ENCODE measurements at places on chromosomes 1 and 21.
A peak's percentile ranks its signal among the peaks of the same experiment; 100 is the strongest.

DNA sequence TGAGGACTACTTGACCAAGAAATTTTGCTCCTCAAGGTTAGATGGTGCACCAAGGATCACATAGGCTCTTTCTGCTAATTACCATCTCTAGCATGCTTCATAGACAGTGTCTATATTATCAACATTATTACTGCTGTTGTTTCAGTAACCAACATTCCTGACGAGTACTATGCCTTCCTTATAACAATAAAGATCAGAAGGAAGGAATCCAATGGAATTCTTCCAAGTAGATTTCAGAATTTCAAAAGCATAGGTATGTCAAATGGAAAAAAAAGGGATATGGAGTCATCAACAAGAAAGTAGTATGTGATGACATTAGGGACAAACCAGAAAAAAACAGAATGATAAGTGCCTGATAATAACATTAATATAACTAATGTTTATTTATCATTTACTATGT is 39.6 kb upstream of the LPGAT1 start:
- DNase-seq, result no peak

- DNase-seq, result no peak
Measured at GRCh38 chr1:202302166-202302565, 39.6 kb downstream of the UBE2T start.

DNA sequence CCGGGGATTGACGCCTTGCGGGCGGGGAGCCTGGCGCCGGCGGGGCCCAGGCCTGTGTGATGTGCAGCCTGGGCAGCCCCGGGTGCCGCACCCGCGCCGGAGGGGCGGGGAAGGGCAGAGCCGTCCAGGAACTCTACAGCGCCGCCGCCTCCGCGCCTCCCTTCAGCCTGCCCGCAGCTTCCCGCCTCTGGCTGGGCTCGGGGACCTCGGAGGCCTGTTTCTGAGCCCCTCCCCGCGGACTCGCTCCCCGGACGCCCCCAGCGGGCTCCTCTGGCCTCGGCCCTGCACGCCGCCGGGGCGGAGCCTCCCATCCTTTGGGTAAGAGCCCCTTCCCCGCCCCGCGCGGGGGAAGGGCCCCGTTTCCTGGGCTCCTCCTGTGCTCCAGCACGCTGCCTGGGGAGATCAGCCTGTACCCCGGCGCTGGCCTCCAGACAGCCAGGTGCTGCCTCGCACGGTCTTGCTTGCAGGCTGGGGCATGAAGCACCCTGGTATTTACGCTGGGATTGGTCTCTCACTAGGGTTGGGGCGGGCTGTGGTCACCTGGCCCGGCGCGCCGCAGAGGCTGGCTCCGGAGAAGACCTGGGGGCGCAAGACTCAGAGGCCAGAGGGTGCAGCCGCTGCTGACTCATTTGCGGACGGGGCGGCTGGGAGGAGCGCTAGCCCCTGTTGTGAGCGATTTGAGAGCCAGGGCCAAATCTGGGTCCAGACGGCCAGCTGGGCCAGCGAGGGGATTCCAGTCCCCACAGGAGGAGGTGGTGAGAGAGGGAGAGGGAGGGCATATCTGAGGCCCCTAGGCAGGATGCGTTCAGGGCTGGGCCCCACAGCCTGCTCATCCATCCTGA is 5.7 kb upstream of the ACOT11 start:
- DNase-seq, result peak; percentile 24

- DNase-seq, result peak; percentile 4
Measured at GRCh38 chr1:53545663-53546408, 86.6 kb downstream of the DMRTB1 start.

DNA sequence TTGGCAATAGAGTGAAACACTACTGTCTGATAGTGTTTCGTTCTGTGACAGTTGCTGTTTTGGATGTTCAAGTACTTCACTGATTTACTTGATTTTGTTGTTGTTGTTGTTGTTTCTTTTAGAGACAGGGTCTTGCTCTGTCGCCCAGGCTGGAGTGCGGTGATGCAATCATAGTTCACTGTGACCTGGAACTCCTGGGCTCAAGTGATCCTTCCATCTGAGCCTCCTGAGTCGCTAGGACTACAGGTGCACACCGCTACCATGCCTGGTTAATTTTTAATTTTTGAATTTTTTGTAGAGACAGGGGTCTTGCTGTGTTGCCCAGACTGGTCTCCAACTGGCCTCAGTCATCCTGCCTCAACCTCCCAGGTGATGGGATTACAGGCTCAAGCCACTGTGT is 2.3 kb downstream of the ATF6 start:
- DNase-seq, result no peak

DNA sequence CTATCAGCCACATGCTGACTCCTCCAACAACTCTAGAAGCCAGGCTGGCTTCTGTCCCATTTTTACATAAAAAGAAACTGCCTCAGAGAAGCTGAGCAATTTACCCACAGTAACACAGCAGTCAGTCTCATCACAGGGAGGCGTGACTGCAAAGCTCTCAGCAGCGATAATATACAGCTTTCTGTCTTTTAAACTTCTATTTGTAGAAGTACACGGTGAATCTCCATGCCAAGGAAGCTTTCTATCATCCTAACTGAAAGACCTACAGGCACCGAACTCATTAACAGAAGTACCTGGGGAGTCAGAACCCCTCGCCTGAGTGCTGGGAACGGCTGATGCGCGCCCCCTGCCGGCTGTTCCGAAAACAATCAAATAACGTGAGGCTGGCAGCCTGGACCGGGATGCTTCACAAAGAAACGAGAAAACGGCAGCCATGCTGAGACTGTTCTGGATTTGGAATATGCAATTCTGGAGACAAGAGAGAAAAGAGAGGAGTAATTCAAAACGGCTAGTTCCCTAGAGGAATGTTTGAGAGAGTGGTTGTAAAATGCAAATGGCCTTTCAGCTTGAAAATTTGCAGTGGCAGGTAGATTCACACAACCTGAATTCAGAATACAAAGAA is 43.5 kb upstream of the RAB4A start:
- DNase-seq, result peak; percentile 58

GRCh38 chr1:20083178-20083944 is 13.4 kb downstream of the PLA2G5 start:
- no peak for DNase-seq

DNA sequence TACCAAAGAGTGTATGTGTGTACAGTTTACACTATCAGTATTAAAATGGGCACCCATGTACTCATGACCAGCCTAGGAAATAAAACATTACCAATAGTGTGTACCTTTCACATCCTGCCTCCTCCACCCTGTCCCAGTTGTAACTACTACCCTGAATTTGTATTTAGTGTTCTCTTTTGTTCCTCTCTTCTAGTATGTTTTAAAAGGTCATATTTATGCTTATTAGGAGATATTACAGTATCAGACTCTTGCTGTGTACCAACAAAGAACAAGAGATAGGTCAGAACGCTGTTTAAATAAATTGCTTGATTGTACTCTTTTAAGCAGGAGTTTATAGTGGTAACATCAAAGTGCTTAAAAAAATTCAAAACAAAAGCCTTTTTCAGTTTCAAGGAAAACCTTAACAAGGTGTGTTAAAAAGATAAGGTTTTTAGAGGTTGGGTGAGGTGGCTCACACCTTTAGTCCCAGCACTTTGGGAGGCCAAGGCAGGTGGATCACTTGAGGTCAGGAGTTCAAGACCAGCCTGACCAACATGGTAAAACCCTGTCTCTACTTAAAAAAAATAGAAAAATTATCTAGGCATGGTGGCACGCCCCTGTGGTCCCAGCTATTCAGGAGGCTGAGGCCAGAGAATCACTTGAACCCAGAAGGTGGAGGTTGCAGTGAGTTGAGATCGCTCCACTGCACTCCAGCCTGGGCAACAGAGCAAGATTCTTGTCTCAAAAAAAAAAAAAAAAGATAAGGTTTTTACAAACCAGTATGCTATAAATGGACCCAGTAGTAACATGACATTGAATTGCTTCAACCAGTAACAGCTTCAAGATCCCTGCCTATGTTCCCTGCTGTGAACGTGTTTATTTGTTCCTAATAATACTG is 35.9 kb downstream of the MPZL1 start:
- DNase-seq, result no peak

DNA sequence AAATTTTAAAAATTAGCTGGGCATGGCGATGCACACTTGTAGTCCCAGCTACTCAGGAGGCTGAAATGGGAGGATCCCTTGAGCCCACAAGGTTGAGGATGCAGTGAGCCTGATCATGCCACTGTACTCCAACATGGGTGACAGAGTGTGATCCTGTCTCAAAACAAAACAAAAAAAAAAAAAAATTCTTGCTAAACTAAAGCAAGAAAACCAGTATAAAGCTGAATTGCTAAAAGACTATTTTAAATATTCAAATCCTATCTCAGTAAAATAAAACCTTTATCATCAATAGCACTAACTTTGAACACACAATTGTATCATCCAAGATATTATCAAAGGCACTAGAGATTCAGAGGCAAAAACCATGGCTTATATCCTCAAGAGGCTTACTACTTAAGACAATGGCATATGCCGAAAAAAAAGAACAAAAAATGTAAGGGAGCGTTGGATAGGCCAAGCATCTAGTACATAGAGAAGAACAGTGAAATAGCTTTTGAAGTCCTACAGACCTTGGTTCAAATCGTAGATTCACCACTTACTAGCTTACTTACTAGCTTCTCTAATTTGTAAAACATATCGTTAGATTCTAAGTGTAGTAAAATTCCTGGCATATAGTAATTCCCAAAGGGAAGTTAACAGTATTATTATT is 3.6 kb downstream of the EPS15 start:
- no peak for DNase-seq

DNA sequence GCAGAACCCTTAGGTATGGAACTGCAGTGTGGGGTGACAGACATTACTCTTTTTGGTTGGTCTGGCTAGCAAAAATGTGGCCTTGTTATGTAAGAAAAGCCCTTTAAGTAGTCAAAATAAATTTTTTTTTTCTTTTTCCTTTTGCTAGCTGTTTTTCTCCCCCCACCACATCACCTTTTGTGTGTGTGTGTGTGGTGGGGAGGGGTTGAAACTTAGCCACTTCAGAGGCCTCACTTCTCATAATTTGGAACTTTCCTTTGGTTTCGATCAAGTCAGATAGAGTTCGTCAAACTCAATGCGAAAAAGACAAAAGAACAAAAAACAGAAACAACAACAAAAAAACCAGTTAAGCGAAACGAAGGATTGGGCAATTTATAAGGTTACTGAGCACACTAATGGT is 1.9 kb upstream of the PRMT2 start:
- DNase-seq, result no peak

Measured in activated B cell treated with CpG ODN at 0.5 μM for 24 hours (primary cell).